Stimulated activated CD4-positive, alpha-beta T cell treated with anti-CD3 and anti-CD28 coated beads, Interleukin-15, amount 100 ng/mL, for 24 hours (primary cell): ENCODE measurements at places on chromosomes 13 and 19.

DNA sequence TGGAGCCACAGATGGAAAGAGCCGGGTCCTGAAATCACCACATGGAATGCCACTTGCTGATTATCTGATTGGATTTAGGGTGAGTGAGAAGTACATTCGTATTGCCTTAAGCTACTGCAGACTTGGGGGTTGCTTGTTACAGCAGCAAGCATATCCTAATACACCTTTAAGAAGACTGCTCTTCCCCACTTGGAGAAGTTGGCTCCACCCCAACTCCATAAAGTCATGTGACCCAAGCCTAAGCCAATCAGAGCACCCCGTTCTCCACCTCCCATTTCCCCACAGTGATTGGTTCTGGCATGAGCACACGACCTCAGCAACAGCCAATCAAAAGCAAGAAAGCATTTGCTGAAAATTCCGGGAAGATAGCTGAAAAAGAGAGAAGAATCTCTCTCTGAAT is 23.1 kb downstream of the CACNA1A start:
- DNase-seq: no peak

DNA sequence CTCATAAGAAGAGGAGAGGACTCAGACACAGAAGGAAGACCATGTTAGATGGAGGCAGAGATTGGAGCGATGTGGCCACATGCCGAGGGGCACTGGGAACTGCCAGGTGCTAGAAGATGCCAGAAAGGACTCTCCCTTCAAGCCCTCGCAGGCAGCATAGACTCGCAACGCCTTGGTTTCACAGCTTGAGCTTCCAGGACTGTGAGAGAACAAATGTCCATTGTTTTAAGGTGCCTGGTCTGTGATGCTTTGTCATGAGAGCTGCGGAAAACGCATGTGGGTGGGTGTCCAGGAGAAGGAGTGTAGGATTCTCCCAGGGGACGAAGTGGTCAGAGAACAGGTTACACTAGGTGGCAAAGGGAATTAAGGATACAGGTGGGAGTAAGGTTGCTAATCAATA is 125.9 kb upstream of the USP29 start:
- DNase-seq: no peak

DNA sequence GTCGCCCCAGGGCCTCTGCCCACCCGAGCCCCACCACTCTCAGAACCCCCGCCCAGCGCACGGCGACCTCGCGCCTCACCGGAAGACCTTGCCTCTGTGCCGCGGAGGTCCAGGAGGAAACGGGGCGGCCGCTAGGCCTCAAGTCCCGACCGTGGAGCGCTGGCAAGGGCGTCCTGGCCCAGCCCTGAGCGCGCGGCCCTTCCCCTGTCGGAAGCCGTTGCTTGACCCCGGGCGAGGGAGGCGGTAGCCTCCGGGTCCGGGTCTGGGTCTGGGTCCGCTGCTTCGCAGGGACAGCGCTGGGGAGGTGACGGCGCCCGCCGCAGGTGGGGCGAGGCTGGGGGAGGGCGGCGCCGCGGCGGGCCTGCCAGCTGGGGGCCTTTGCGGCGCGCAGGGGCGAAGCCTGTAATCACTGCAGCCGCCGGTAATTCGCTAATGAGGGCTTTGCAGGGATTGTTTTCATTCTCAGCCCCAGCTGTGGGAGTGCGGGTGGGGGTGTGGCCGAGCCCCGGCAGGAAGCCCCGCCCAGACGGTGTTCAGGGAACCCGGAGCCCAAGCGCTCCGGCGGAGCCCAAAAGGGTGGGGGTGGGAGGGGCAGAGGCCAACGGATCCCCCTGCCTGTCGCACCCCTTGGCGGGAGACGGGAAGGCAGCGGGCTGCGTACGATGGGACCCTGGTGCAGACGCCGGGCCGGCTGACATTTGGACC is 8.6 kb downstream of the C19orf25 start:
- peak; percentile 85 for DNase-seq

DNA sequence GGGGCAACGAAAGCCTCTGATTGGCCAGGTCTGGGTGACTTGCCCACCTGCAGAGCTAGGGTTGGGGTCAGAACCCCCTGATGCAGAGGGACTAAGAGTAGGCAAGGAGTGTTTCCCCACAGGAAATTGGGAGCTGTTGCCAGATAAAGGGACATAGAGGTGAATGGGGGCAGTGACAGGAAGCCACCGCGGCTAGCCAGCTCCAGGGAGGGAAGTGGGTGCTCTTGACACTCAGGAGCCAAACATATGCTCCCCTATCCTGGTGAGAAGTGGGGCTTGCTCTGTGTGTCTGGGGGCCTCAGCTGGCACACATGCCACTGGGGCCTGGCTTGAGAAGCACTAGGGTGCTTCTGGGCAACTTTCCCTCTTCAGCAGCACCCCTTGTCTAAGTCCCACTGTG is 26.0 kb downstream of the WDR88 start:
- no peak for DNase-seq

DNA sequence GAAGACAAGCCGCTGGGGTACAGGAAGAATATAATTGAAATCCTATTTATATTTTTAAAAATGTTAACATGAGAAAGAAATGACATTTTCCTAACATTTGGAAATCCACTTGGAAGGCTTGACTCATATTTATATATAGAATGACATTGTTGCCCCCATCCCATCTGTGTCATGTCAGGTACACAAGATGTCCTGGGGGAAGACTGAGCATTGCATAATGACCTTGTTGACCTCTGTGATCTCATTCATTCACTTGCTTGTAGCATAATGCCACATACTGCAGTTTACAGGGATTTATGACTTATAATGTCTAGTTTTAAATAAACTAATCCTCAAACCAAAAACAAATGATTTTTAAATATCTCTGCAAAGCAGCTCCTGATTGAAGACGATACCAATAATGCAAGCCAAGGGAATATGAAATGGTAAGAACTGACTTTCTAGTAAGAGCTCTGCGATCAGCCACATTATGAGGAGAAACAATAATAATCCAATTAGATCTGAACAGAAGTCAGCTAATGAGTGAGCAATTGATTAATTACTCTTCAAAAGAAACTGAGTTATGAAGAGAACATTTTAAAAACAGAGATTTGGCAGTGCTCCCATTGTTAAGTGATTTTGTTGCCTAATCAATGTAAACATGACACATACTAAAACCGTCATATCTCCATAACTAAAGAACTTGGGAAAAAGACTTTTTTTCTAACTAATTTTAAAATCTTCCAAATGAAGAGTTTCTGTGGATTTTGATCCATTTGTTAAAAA is 21.2 kb upstream of the VWA8 start:
- no peak for DNase-seq

DNA sequence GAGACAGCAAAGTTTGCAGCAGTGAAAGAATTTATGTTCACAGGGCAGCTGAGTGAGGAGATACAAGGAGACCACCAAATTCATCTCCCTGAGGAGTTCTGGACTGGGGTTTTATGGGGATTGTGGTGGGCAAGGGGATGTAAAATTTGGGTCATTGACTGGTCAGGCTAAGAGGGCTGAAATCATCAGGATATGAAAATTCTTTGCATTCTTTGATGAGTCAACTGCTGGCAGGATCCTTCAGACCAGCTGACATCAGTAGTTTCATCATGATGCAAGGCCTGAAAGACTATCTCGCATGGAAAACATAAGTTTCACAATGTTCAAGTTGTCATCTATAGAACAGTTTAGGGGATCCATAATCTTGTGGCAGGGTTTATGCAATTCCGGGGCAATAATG is 869.5 kb upstream of the PCDH9 start:
- DNase-seq: no peak

DNA sequence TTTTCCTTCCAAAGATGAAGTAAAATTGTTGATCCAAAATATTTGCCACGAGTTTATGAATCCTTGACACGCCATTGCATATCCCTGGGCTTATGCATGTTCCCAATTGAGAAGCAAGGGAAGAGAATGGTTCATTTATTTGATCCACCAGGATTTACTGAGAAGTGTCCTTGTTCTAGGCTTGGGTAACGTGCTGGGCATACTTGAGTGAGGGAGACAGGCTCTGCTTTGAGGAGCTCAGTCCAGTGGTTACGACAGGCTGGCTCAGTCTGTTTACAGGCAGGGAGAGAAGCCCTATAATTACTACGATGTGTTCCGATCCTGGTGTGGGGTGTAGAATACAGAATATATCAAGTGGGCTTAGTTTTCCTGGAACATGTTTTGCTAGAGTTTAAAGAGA is 6.3 kb upstream of the PNMA8C start:
- DNase-seq: no peak

- DNase-seq: no peak
Observed at GRCh38 chr13:47094734-47095434, 198.0 kb upstream of the HTR2A start.

GRCh38 chr19:2035590-2035991 is 15.5 kb downstream of the MKNK2 start:
- DNase-seq: no peak

- no peak for DNase-seq
Observed at GRCh38 chr19:40831502-40832430, 18.5 kb downstream of the CYP2A6 start.

DNA sequence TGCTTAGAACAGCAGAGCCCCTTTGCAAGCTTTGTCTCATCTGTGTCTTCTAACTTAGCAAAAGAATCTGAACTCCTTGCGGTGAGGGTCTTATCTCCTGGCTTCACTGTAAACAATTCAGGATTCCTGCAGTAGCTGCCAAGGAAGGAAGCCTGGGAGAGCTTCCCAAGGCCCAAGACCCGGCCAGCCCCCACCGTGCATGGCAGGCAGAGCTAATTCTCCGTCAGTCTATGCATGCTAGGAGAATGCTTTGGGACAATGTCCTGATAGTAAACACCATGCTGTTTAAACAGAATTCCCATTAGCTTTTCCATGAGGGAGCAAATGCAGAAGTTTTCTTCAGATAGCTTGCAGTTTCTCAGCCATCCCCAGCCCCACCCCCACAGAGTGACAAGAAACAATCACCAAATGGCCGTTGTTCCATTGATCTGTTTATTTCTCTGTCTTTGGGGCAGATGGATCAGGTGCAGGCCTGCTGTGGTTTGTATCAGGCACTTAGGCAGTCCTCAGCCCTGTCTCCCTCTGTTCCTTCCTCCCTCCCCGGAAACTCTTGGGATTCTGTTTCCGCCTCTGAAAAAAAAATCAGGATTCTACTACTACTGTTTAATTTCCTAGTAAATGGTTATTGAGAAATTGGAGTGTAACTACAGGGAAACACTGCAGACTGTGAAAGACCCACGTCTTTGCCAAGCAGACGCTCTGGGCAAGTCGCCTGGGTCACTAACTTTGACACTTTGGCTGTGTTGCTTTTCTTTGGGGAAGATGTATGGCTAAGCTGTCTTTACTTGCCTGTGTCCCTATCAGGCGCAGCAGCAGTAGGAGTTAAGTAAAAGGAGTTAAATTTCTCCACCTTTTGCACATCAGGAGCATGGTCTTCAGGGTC is 40.7 kb upstream of the SPATA13 start:
- no peak for DNase-seq

DNA sequence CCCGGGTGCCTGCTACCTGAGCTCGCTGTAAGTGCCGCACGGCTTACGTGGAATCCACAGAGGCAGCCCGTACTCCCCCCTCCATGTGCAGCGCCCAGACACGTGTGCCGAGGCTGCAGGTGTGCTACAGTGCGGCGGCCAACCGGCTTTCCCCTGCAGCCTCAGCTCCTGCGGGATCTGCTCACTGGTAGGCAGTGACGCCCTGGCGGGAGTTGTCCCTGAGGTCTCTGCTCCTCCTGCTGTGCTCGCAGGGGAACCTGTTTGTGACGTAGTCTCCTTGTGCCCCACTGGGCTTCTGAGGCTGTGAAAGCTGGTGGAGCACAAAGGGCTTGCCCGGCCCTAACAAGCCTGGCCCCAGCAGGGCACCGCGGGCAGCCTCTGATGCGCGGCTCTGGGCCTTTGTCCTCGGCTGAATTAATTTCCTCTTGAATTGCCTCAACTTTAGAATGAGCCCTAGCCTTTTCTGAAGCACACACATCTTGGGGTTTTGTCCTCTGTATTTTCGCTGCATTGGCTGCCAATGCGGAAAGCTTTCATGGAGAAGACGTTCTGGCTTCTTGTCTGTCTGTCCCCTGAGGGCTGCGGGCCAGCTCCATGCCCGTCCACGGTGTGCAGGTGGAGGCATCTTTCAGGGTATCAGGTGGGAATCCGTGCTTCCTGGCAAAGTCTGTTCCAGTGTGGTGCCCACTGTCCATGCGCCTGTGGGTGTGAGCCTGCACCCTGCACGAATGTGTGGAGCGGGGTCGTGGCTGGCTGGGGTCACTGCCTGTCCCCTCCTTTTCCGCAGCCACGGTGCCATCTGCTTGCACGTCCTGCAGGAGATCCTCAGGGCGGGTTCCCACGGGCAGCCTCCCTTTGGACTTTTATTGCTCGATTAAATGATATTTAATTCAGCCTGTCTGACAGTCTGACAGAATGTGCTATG is 77.3 kb upstream of the MCF2L start:
- no peak for DNase-seq

DNA sequence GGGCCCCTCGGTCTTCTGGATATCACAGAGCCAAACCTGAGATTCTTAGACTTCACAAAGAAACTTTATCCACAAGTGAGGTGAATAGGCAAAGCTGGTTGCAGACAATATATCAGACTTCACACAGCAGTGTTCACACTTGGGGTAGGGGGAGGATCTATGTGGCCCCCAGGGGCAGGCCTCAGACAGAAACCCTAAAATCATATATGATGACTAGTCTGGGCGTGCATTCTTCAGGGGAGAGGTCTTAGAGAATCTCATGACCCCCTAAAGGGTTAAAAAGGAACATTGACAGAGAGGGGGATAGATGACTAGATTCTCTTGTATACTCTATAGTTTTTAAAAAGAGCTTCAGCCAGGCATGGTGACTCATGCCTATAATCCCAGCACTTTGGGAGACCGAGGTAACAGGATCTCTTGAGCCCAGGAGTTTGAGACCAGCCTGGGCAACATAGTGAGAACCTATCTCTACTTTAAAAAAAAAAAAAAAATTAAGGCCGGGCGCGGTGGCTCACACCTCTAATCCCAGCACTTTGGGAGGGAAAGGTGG is 2.8 kb downstream of the TYROBP start:
- DNase-seq: no peak

DNA sequence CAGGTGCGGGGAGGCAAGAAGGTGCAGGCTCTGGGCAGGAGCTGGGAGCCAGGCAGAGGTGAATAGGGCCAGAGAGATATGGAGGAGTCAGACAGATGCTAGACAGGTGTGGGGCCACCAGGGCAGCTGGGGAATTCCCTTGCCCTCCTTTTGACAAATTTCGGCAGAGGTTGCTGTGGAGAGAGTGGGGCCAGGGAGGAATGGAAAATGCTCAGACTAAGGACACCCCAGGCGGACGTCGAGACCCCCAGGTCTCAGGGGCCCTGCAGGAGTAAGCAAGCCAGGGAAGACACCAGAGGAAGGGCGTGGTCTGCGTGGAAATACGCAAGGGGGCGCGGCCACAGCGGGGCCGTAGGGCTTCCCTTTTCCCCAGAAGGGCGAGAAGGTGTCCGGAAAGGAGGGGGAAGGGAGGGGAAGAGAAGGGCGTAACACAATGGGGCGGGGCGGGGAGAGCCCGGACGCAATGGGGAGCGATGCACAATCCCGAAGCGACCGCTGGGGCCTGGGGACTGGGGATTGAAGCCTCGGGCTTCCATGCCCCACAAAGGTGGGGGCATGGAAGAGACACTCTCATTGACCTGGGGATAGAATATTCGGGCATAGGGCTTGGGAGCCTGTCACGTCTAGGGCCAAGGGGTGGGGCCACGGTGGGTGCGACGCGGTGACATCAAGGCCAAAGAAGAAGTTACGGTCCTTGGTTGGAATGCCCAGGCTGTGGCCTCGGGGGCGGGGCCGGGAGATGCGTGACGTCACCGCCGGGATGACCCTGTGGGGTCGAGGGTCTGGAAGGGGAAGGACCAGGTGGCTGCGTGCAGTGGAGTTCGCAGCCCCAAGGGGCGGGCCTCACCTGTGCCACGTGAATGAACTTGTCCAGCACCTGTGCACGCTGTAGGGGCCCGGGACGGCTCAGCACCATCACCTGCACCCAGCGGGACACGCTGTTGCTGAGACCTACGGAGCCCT is 8.2 kb downstream of the RASGRP4 start:
- DNase-seq: peak; percentile 82
